Bronchial epithelial cell (primary cell): ENCODE measurements at places on chromosomes 7 and 10. TPM values are rescaled to one million over a fixed set of nuclear protein-coding genes. Genes with fewer than 3 reads are reported as not detected.

- DNase-seq = no peak
These were observed 30.8 kb downstream of the CHCHD3 start for GRCh38 chr7:133051066-133051465.

- no peak for DNase-seq
These were observed 90.5 kb upstream of the SDK1 start for GRCh38 chr7:3210531-3210930.

- no peak for DNase-seq
These were observed 478.2 kb downstream of the GATA3 start for GRCh38 chr10:8532647-8533046.

FFAR4 gene
- not detected in 2 replicates for total RNA-seq

DNA sequence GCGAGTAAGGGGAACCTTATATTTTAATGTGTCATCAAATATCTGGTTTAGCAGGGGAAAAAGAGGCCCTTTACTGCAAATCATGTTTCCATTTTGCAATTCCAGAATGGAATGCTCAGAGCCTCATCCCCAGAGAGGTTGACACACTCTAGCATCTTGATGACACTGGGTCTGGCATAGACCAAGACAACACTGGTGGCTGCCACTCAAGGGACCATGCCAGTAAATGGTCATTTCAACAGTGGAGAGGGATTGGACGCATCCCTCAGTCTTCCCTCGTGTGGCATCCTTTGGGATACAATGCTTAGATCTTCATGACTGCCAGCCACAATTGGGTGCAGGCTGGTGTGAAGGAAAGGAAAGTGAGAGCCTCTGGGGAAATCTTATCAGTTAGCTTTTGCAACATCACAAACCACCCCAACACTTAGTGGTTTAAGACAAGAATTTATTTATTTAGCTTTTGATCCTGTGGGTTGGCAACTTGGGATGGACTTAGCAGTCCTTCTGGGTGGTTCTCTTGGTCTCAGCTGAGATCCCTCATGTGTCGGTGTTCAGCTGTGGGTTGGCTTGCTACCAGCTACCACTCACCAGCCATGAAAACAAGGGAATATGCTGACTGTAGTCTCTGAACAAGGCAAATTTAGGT is 21.6 kb downstream of the TACC2 start:
- no peak for DNase-seq

DGKB gene
- not detected in 2 replicates for total RNA-seq

SMO gene
- 2.4 and 5.0 TPM in 2 replicates for total RNA-seq

GRCh38 chr10:71873582-71874211 is 22.6 kb upstream of the PSAP start:
- no peak for DNase-seq

DNA sequence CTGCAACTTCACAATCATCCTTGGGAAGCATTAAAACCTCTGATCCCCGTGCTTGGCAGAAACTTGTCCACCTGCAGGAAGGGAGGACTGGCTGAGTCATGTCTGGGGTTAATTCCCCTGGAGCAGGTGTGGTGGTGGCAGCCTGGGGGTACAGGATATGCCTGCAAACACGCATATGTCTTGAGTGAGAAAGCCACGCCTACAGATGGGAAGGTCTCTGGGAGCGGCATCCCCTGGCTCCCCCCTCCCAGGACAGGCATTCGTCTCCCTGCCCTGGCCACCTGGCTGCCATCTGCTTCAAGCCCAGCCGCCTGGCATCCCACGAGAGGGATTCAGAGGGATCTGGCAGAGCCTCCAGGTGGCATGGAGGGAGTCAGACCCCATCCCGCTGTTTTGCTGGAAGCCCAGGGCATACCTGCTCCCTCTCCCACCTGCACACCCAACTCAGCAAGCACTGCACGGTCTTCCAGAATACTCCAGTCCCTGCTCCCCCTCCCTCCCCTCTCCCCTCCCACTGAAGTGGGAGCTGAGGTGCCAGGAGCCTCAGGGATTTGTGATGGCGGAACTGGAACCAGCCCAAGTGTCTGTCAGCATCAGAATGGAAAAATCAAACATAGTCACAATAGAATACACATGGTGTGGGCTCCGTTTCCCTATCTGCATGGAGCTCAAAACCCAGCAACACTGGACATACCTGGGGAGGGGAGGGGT is 61.0 kb downstream of the CAMK2B start:
- DNase-seq = peak; percentile 91

DNA sequence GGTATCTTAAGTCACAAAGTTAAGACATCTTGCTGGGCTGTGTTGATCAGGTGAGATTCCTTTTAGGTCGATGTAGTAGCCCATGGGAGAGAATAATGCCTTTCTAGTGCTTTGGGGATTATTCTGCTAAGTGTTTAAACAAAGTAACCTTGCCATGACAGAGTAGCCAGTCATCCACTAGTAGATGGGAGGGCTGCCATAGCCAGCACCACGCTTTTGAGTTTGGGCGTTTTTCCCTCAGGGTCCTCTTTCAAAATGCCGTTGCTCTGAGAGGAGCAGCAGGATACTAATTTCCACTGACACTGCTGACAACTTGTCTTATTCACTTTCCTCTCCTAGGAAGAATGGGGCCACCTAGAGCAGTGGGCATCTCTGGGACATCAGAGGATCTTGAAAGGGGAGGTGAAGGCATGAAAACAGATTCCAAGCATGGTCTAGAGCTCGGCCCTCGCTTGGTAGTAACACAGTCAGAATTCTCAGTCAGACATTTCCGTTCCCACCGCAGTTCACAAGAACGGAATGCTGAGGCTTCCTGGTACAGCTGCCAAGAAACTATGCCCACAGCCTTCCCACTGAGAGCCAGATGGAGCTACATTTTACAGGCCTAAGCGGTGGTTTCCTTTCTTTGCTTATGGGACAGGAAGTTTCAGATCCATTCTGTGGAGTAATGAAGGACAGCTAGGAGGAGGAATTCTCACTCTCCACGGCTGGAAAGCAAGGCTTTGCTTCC is 15.3 kb upstream of the RSU1 start:
- DNase-seq = peak; percentile 84

- DNase-seq = no peak
These were observed 51.5 kb upstream of the MTURN start for GRCh38 chr7:30083334-30083733.

GRCh38 chr10:114303556-114303955 is 64.5 kb downstream of the VWA2 start:
- no peak for DNase-seq

- no peak for DNase-seq
These were observed 519.1 kb upstream of the FOXK1 start for GRCh38 chr7:4162884-4163564.

- no peak for DNase-seq
These were observed 136.8 kb upstream of the MGMT start for GRCh38 chr10:129330211-129330610.

DNA sequence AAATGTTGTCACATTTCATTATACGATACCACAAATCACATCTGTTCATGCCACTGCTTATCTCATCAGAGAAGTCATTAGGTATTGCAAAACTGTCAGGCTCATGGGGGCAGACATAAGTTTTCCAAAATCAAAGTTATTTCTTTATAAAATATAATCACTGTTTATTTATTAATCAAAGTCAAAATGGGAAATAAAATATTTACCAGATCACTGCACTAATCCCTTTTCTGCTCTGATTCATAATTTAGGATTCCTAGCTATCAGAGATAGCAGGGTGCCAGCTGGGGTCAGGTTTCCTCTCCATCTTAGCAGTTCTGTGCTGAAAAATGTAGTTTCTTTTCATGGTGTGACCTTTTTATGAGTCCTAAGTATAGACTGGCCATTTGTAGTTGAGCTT is 117.7 kb upstream of the LANCL2 start:
- DNase-seq = peak; percentile 23

DNA sequence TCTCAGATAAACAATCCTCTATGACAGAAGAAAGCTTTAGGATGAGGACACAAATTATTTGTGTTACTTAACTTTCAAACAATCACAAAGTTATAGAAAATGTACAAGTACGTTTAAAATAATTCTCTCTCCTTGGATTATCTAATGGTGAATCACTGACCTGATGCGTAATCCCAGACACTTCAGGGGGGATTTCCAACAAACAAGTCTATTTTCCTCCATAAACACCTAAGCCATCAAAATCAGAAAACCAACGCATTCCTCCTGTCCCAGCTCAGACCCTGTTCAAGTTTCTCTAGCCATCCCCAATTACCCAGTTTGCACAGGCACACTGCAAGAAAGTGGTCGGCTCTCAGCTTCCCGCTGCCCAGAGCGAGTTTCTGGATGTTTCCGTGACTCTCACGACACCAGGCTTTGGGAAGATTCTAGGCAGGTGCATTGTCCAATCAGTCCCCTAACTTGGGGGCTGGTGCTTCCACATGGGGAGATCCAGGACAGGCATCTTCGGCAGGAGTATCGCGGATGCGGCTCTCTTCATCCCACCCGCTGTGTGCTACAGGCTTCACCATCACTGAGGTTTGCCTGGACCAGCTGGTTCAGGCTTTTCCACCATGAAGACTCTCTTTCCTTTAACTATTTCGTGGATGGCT is 200.0 kb downstream of the ZMYND11 start:
- peak; percentile 74 for DNase-seq

BEND7 gene
- total RNA-seq = 1.3 and 4.2 TPM in 2 replicates

CNNM1 gene
- under 0.01 TPM in 1 of 2 replicates, not detected in the other for total RNA-seq

SUN3 gene
- total RNA-seq = 0.51 and 0.79 TPM in 2 replicates

DNA sequence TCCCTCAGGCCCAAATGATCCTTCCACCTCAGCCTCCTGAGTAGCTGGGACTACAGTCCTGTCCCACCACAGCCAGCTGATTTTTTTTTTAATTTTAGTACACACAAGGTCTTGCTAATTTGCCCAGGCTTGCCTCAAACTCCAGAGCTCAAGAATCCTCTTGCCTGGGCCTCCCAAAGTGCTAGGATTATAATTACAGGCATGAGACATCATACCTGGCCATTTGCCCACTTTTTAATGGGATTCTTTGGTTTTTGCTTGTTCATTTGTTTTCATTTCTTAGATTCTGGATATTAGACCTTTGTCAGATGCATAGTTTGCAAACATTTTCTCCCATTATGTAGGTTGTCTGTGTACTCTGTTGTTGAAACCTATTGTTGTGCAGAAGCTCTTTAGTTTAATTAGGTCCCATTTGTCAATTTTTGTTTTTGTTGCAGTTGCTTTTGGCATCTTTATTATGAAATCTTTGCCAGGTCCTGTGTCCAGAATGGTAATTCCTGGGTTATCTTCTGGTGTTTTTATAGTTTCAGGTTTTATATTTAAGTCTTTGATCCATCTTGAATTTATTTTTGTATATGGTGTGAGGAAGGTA is 95.2 kb downstream of the GLCCI1 start:
- peak; percentile 13 for DNase-seq

DNA sequence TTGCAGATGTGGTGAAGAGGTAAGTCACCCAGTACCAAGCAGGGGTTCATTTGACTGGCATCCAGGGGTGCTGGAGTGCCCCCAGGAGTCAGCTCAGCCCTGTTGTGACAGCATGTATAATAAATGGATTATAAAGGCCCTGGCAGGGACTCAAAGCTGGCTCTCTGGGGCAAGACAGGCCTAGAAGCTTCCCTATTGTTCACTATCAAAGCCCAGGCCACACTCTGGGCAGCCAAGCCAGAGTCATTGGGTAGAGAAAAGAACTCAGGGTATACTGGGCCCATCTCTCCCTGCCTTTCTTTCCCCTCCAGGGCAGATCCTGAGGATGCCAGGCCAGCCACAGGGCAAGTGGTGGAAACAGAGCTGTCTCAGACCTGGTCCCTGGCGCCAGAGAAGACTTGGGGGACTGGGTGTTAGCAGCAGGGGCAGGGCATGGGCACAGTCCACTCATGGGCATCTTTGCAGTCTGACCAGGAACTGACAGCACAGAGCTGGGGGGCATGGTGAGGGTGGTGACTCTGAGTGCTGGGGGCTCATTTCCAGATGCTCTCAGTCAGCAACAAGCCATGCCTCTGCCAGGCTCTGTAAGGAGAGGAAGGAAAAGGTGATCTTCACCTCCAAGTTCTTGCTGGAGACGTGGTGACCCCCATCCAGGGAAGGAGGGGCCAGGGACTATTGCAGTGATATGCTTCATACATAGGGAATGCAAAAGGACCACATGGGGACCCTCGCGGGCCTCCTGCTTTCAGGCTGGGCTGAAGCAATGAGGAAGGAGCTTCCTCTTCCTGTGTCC is 11.7 kb downstream of the RBP3 start:
- no peak for DNase-seq

DNA sequence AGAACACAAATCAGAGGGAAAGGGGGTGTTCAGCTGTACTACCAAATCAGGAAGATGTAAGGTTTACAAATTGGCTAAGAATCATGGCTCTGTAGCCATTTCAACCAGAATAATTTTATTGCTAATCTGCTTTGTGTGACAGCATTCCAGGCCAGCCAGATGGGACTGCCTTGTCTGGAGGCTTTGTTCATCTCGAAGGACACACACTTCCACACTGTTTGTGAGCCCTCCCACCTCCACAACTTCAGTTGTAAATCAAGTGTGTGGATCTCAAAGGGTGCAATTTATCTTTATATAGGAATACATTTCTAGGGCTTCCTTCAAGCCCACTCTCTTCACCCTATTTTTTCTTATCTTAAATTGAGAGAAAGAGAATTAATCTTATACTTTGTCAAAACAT is 6.9 kb upstream of the OIT3 start:
- no peak for DNase-seq

- peak; percentile 27 for DNase-seq
These were observed 25.1 kb upstream of the AOAH start for GRCh38 chr7:36749282-36749960.

JAKMIP3 gene
- total RNA-seq = under 0.01 TPM in 1 of 2 replicates, not detected in the other

- DNase-seq = peak; percentile 94
These were observed 140.6 kb downstream of the ALOX5 start for GRCh38 chr10:45514291-45515270.

TMEM106B gene
- 39.5 and 48.3 TPM in 2 replicates for total RNA-seq

GRCh38 chr7:80827239-80827633 is 91.6 kb downstream of the SEMA3C start:
- DNase-seq = no peak

- peak; percentile 76 for DNase-seq
These were observed 36.5 kb upstream of the EEPD1 start for GRCh38 chr7:36116347-36117202.

- no peak for DNase-seq
These were observed 259.3 kb upstream of the SHH start for GRCh38 chr7:156071612-156072011.

CTAGE8 gene
- total RNA-seq = 1.7 and 2.4 TPM in 2 replicates

LBX1 gene
- not detected in 2 replicates for total RNA-seq

GRCh38 chr7:121344497-121344896 is 15.7 kb downstream of the WNT16 start:
- DNase-seq = no peak

DNA sequence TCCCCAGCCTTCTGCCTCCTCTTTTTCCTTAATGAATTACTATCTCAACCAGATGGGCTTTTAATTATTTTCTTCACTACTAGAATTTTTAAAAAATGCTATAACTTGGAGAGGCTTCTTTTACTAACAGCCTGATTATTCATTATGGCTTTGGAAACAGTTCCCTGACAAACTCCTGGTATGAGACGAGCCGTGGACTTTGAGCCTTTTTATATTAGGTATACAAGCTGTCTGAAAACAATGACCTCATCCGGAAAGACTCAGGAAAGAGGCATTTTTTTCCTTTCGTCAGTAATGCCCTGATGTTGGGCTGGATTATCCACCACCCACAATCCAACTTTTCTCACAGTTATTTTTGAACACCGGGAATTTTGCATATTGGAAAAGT is 26.7 kb upstream of the ABLIM1 start:
- peak; percentile 78 for DNase-seq

GRCh38 chr7:142905759-142906158 is 20.2 kb upstream of the TRPV6 start:
- DNase-seq = no peak

GRCh38 chr7:84848219-84848973 is 338.5 kb downstream of the SEMA3D start:
- DNase-seq = no peak

PITX3 gene
- not detected in 2 replicates for total RNA-seq

- no peak for DNase-seq
These were observed 59.3 kb downstream of the MKI67 start for GRCh38 chr10:128066870-128067382.

NRBF2 gene
- 40.0 and 58.4 TPM in 2 replicates for total RNA-seq
